ENCODE measurements at places on chromosomes 1 and 21.

- no peaks in the 10 kb centered on the region for H3K36me3 ChIP-seq
- no peak overlapping the region for H3K27ac ChIP-seq
- no peak for DNase-seq
- H3K4me3 ChIP-seq: no peak overlapping the region
Observed at GRCh38 chr1:219210067-219210466, 36.4 kb downstream of the LYPLAL1 start.

DNA sequence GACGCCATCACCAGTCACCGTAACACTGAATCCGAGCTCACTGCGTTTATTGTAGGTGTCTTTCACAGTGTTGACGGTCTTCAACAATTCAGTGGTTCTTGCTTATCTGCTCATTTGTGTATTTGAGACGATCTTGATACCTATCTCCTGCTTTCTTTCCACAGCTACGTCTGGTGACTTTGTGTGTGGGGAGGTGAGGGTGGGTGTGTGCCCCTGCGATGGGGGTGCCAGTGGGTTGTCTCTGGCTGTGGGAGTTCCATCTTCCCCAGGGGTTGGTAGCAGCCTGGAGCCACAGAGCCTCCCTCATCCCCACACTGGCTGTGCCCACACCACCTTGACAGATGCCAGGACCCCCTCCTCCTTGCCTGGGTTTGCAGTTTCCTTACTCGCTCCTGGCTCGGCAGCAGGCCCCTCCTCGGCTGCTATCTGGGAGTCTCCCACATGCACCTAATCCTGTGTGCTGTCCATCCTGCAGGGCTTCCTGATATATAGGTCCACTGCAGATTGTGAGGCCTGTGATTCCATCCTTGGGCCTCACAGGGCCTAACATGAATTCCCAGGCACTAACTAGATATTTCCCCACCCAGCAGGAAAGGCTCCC lies 6.3 kb upstream of the PARP1 start:
- no peak for DNase-seq
- no peak overlapping the region for H3K27ac ChIP-seq
- no peak overlapping the region for H3K4me3 ChIP-seq
- no peaks in the 10 kb centered on the region for H3K4me1 ChIP-seq

DNA sequence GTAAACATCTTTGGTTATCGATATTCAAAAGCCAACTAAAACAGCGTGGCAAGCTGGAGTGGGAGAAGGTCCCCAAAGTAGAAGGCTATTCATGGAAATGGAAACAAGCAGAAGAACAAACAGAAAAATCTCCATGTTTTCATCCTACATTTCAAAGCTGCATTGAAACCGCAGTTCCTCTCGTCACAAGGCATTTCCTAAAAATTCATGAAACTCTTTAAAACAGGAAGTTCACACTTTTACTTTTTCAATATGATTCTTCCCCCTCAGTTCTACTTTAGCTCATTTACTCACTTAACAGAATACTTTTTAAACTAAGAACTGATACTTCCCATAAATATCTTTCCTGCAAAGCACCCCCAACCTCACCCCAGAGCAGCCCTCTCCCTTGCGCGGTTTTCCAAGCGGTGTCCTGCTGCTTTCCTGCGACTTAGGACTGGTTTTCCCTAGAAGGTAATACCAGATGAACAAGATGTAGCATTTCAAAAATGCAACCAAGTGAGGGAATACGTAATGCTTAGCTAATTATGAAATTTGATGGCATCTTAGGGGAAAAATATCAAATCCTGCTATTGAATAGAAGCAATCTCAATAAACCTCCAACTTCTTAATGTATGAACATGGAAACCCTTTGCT lies 228.3 kb upstream of the PKN2 start:
- no peak overlapping the region for H3K27ac ChIP-seq
- DNase-seq: no peak
- H3K36me3 ChIP-seq: no peaks in the 10 kb centered on the region
- no peaks in the 10 kb centered on the region for H3K27me3 ChIP-seq
- H3K4me1 ChIP-seq: no peaks in the 10 kb centered on the region

DNA sequence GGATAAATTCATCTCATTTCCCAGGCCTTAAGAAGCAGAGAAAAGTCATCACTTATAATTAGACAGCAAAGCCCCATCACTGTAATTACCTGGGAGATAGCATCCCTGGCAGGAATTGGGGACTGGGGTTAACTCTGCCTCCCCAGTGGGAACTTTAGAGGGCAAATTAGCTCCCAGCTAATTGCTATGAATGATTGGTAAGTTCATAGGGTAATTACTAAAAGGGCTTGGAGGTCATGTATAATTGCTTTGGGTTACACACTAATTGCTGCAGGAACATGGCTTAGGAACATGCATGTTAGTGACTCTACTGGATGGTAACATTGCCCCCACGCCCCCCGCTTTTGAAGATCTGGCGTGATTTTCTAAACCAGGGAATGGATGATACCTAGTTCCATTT lies 64.8 kb downstream of the UBE2T start:
- no peak for DNase-seq
- peaks cover 25% of the 10 kb centered on the region for H3K4me1 ChIP-seq
- no peaks in the 10 kb centered on the region for H3K36me3 ChIP-seq
- H3K27ac ChIP-seq: no peak overlapping the region

GRCh38 chr1:209150114-209150513 lies 433.4 kb upstream of the CAMK1G start:
- no peak overlapping the region for H3K4me3 ChIP-seq
- no peaks in the 10 kb centered on the region for H3K4me1 ChIP-seq
- DNase-seq: no peak
- H3K27ac ChIP-seq: no peak overlapping the region

GRCh38 chr1:18489417-18490143 lies 8.8 kb downstream of the KLHDC7A start:
- no peak overlapping the region for H3K27ac ChIP-seq
- no peaks in the 10 kb centered on the region for H3K36me3 ChIP-seq
- no peak overlapping the region for H3K4me3 ChIP-seq

- peaks cover 48% of the 10 kb centered on the region for H3K36me3 ChIP-seq
- no peaks in the 10 kb centered on the region for H3K27me3 ChIP-seq
- H3K4me1 ChIP-seq: peaks cover 88% of the 10 kb centered on the region
Observed at GRCh38 chr1:201299968-201300367, 16.7 kb downstream of the PKP1 start.

DNA sequence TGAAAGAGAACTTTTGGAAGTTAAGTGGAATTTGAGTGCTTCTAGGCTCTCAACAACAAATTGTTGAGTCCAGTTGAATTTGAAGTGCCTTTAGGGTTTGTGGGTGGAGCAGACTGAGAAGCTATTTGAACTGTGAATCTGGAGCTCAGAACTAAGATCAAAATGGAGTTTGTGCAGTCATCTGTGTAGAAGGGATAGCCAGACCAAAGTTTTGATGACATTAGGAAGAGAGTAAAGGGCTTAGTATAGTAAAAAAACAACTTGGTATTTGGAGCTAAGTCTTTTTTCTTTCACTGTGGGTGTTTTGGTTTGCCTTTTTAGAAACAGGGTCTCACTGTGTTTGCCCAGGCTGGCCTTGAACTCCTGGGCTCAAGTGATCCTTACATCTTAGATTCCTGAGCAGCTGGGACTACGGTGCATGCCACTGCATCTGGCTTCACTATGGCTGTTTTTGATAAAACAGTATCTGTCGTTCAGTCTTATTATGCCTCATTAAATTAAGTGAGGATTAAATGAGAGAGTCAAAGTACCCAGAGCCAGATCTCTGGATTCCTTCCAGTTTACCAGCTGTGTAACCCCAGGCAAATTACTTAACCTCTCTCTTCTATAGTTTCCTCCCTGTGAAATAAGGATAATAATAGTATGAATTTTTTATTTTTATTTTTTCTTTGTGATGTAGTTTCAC lies 20.0 kb downstream of the HDAC1 start:
- H3K27ac ChIP-seq: no peak overlapping the region
- H3K27me3 ChIP-seq: no peaks in the 10 kb centered on the region
- peaks cover 5% of the 10 kb centered on the region for H3K36me3 ChIP-seq
- DNase-seq: no peak
- H3K4me3 ChIP-seq: no peak overlapping the region

DNA sequence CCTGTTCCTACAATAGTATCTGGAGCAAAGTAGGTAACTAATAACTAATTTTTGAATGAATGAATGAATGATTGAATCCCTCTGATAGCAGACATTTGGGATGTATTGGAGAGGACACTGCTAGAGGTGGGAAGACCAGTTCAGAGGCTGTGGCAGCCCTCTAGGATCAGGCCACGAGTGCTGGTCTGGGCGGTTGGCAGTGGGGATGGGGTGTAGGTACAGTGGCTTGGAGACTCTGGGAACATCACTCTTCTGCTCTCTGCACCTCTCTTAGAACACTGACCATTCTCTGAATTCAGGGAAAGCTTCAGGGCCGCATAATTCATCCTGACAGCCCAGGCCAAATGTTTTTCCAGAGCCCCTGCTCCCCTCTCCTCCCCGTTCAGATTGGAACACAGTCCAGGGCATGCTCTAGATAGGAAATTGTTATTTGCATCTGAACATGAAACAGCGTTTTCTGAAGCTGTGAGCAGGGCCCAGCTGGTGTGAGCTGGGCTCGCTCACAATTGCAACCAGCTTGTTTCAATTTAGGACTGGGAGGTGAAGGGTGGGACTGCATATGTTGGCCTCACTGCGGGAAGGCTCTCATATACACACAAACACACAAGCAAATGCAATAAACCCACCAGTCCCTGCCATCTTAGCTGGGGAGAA lies 253.1 kb upstream of the USP24 start:
- H3K4me3 ChIP-seq: no peak overlapping the region
- DNase-seq: no peak
- peaks cover 17% of the 10 kb centered on the region for H3K4me1 ChIP-seq

- H3K27ac ChIP-seq: peak overlapping the region; percentile 86
- no peaks in the 10 kb centered on the region for H3K27me3 ChIP-seq
- H3K36me3 ChIP-seq: no peaks in the 10 kb centered on the region
- peak overlapping the region; percentile 65 for H3K4me3 ChIP-seq
- peaks cover 10% of the 10 kb centered on the region for H3K4me1 ChIP-seq
- DNase-seq: no peak
Observed at GRCh38 chr1:227317523-227318015, 723 bp downstream of the CDC42BPA start.

GRCh38 chr1:168653567-168653966 lies 75.4 kb downstream of the DPT start:
- no peaks in the 10 kb centered on the region for H3K27me3 ChIP-seq
- DNase-seq: no peak
- no peak overlapping the region for H3K27ac ChIP-seq

GRCh38 chr1:48254254-48254653 lies 31.7 kb downstream of the SLC5A9 start:
- no peaks in the 10 kb centered on the region for H3K4me1 ChIP-seq
- no peak overlapping the region for H3K27ac ChIP-seq
- no peaks in the 10 kb centered on the region for H3K36me3 ChIP-seq
- H3K4me3 ChIP-seq: no peak overlapping the region

DNA sequence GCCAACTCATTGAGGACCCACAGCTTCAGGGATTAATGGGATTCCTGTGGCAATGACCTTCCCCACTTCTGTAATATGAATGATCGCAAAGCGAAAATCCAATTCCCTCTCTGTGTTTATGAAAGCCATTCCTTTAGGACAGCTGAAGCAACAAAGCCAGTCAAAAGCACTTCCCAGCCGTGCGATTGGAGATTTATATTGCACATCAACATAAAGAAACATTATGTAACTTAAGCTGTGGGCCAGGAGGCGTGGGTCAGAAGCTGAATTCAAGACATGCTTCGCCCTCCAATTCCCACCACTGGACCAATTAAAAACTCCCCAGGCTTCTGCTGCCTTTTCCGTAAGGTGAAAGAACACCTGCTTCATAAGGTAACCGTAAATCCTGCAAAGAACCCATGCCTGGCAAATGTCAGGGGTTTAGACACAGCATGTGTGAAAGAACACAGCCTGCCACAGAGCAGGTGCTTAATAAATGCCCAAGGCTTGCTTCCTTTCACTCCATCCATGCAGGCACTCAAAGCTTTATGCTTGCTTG lies 138.9 kb upstream of the SOD1 start:
- no peak overlapping the region for H3K27ac ChIP-seq
- no peaks in the 10 kb centered on the region for H3K4me1 ChIP-seq
- no peaks in the 10 kb centered on the region for H3K36me3 ChIP-seq
- DNase-seq: no peak
- H3K27me3 ChIP-seq: no peaks in the 10 kb centered on the region
